ENCODE measurements at places on chromosomes 12 and 14. TPM values are rescaled to one million over a fixed set of nuclear protein-coding genes. Genes with fewer than 3 reads are reported as not detected.

DNA sequence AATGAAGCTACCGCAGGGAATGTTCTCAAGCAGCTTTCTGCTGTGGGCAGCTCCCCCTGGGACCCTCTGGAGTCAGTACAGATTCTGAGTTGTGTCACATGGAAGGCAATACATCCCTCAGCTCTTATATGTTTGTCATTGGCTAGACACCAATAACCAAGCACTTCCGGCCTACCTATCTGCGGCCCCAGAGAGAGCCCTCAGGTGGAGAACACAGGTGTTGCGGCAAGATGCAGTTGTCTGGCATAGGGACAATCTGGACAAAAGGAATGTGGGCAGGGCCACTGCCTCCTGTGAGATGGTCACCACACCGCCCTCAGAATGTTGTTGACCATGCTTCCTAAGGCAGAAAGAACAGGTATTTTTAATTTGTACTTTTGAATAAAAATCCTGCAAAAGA, 118.7 kb downstream of the BRMS1L start:
- no peak overlapping the region for H3K27ac ChIP-seq
- no peaks in the 10 kb centered on the region for H3K36me3 ChIP-seq
- H3K27me3 ChIP-seq, result no peaks in the 10 kb centered on the region
- no peak overlapping the region for H3K4me3 ChIP-seq

DNA sequence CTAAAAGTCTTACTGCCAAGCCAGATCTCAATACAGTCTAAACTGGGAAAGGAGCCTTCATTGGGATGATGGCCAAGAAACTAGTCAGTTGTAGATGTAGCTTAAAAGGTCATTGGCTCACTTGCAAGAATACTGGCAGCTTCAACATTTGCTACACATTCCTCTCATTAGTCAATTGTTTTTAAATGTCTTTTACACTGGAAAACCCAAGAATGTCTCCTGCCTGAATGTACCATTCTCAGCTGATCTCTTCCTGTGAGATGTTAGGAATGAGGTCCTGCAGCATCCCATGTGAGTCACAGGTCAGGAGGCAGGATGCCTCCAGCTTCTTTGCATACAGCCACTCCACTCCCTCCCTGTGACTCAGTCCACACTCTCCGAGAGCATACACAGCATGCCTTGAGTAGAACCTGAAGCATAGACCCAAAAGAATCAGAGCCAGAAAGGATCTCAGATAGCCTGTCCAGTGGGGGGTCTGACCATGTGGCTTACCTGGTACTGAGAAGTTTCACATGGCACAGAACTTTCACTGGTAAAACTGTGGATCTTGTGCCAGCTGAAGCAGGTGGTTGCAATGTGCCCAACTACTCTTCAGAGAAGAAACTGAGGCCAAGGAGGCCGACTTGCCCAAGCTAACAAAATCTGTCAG, 56.0 kb upstream of the HECTD1 start:
- H3K27ac ChIP-seq, result peak overlapping the region; percentile 83
- H3K36me3 ChIP-seq, result no peaks in the 10 kb centered on the region
- no peak overlapping the region for H3K4me3 ChIP-seq
- H3K27me3 ChIP-seq, result no peaks in the 10 kb centered on the region
- peak; percentile 97 for DNase-seq
- H3K4me1 ChIP-seq, result peaks cover 53% of the 10 kb centered on the region

Gene SLC6A13
- total RNA-seq, result not detected

Gene CPNE6
- not detected for total RNA-seq

DNA sequence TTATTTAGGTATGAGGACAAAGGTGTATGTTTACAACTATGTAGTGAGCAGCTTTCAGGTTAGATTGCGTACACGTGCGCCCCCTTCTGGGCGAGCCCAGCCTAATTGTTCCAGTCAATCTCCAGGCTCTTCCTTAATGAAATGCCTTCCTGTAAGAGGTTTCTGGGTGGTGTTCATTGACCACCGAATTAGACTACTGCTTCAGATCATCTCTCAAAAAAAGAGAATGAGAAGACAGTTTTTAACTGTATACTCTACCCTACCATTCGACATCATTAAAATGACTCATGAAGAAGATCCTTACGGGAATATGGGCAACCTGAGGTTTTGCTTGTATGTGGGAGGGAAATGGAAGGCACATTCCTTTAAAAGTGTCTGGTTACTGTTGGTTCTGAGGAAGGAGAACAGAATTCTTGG, 2.1 kb downstream of the LUM start:
- H3K27ac ChIP-seq, result no peak overlapping the region
- H3K4me3 ChIP-seq, result no peak overlapping the region
- peak; percentile 59 for DNase-seq
- H3K27me3 ChIP-seq, result no peaks in the 10 kb centered on the region

Gene COQ10A
- 6.5 TPM for total RNA-seq

- H3K4me3 ChIP-seq, result no peak overlapping the region
- H3K27ac ChIP-seq, result no peak overlapping the region
- no peak for DNase-seq
- H3K36me3 ChIP-seq, result no peaks in the 10 kb centered on the region
- no peaks in the 10 kb centered on the region for H3K4me1 ChIP-seq
- H3K27me3 ChIP-seq, result peaks cover 10% of the 10 kb centered on the region
Measured at GRCh38 chr12:125163148-125163547, 97.9 kb downstream of the AACS start.

GRCh38 chr14:71371711-71372396, 464.6 kb downstream of the PCNX1 start:
- no peak for DNase-seq
- peak overlapping the region; percentile 18 for H3K4me3 ChIP-seq
- peaks cover 33% of the 10 kb centered on the region for H3K4me1 ChIP-seq
- H3K27ac ChIP-seq, result peak overlapping the region; percentile 87

DNA sequence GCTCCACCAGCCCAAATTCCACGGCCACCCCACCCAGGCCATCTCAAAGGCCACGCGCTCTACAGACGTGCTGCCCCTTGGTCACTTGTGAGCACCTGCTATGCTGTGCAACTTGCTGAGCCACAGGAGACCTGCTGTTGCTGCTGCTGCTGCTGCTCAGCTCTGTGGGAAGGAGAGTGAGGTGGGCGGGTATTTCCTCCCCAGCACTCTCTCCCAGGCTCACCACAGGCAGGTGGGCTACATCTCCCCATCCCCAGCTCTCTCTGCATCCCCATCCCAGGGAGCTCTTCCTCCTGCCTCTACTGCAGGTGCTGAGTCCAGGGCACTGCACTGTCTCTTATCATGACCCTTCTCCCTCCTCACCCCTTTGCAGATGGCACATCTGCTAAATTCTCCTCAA, 306.9 kb downstream of the BCL11B start:
- H3K27ac ChIP-seq, result no peak overlapping the region
- no peaks in the 10 kb centered on the region for H3K36me3 ChIP-seq
- no peak for DNase-seq
- no peaks in the 10 kb centered on the region for H3K27me3 ChIP-seq
- H3K4me1 ChIP-seq, result no peaks in the 10 kb centered on the region

- H3K27me3 ChIP-seq, result no peaks in the 10 kb centered on the region
- H3K36me3 ChIP-seq, result no peaks in the 10 kb centered on the region
- DNase-seq, result no peak
- H3K27ac ChIP-seq, result no peak overlapping the region
Measured at GRCh38 chr12:69026336-69026735, 93.4 kb upstream of the CPM start.

DNA sequence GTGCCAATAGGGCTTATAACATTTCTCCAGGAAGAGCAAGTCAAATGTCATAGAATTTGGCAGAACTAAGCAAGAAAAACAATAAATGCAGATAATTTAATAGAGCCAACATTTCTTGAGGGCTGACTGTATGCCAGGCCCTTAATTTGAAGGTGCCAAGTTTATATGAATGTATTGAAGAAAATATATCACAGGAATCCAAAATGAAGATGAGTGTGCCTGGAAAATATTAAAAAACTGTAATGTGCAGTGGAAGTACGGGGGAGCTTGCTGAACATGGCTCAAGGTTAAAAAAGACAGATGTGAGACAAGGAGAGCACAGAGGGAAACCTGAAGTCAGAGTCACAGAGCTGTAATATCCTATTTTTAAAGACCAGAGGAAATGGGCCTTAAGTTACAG, 16.4 kb downstream of the NR1H4 start:
- no peak for DNase-seq
- H3K4me1 ChIP-seq, result no peaks in the 10 kb centered on the region
- H3K4me3 ChIP-seq, result no peak overlapping the region
- no peaks in the 10 kb centered on the region for H3K36me3 ChIP-seq
- no peak overlapping the region for H3K27ac ChIP-seq
- peaks cover 21% of the 10 kb centered on the region for H3K27me3 ChIP-seq

- H3K4me1 ChIP-seq, result peaks cover 16% of the 10 kb centered on the region
- no peaks in the 10 kb centered on the region for H3K27me3 ChIP-seq
- no peak overlapping the region for H3K4me3 ChIP-seq
- DNase-seq, result no peak
- H3K27ac ChIP-seq, result no peak overlapping the region
- H3K36me3 ChIP-seq, result no peaks in the 10 kb centered on the region
Measured at GRCh38 chr14:64089920-64090319, 204.3 kb downstream of the ESR2 start.

DNA sequence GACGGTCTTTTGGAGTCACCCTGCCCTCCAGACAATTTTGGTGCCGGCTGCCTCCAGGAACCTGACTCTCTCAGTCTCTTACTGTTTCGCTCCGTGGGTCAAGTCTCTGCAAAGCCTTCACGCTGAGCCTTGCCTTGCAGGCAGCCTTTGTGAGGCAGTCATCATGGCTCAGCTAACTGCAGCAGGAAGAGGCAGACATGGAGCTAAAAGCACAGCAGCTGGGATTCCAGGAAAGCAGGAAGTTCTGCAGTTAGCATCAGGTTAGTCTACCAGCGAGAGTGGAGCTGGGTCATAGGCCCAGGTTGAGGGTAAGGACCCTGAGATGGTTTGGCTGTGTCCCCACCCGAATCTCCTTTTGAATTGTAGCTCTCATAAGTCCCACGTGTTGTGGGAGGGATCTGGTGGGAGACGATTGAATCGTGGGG, 305.4 kb downstream of the PCNX1 start:
- no peaks in the 10 kb centered on the region for H3K27me3 ChIP-seq
- no peak overlapping the region for H3K27ac ChIP-seq
- no peak overlapping the region for H3K4me3 ChIP-seq
- DNase-seq, result no peak
- H3K4me1 ChIP-seq, result no peaks in the 10 kb centered on the region
- H3K36me3 ChIP-seq, result no peaks in the 10 kb centered on the region

Gene NRDE2
- total RNA-seq, result 6.5 TPM

DNA sequence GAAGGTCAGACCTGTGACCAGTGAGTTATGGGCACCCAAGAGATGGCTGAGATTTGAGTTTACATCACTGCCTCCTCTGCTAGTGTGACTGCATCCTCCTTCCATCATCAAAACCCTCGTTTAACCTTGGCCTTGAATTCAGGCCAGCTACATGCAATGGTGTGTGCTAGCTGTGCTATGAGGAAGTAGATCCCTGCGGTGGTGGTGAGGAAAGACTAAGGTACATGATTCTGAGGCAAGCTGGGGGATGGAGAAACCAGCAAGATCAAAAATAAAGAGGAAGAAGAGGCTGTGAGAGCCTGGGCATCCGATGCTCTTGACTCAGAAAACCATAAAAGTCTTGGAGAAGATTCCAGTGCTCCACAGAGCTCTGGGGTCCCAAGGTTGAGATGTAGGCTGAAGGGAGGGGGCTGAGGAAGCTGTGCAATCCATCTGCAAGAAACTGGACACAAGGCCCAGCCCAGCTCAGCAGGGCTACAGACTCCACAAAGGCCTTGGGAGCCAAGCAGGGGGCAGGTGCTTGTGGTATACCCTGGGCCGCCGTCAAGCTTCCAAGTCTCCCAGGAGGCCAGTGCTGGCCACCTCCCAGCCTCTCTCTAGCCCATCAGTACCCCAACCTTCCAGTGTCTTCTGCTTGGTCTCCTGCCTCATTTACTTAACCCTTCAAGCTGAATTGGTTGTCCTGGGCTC, 774.8 kb downstream of the VRK1 start:
- no peak overlapping the region for H3K4me3 ChIP-seq
- no peaks in the 10 kb centered on the region for H3K36me3 ChIP-seq
- DNase-seq, result no peak
- no peak overlapping the region for H3K27ac ChIP-seq
- no peaks in the 10 kb centered on the region for H3K4me1 ChIP-seq

- no peak overlapping the region for H3K27ac ChIP-seq
- H3K27me3 ChIP-seq, result peaks cover 51% of the 10 kb centered on the region
- H3K4me1 ChIP-seq, result no peaks in the 10 kb centered on the region
- no peak for DNase-seq
Measured at GRCh38 chr12:117388951-117389446, 27.6 kb upstream of the NOS1 start.

Gene PTPN21
- 4.0 TPM for total RNA-seq

Gene P2RX2
- not detected for total RNA-seq

- DNase-seq, result no peak
- H3K27me3 ChIP-seq, result peaks cover 7% of the 10 kb centered on the region
- no peaks in the 10 kb centered on the region for H3K4me1 ChIP-seq
- no peaks in the 10 kb centered on the region for H3K36me3 ChIP-seq
- H3K27ac ChIP-seq, result no peak overlapping the region
- H3K4me3 ChIP-seq, result no peak overlapping the region
Measured at GRCh38 chr12:127670796-127671195, 596.2 kb upstream of the TMEM132C start.

Gene TMEM233
- not detected for total RNA-seq

- H3K27ac ChIP-seq, result no peak overlapping the region
- no peak for DNase-seq
- H3K4me1 ChIP-seq, result no peaks in the 10 kb centered on the region
- no peaks in the 10 kb centered on the region for H3K27me3 ChIP-seq
- H3K4me3 ChIP-seq, result no peak overlapping the region
- H3K36me3 ChIP-seq, result no peaks in the 10 kb centered on the region
Measured at GRCh38 chr14:44379292-44379977, 127.6 kb downstream of the FSCB start.

Gene FGF23
- total RNA-seq, result not detected

- H3K4me1 ChIP-seq, result no peaks in the 10 kb centered on the region
- DNase-seq, result no peak
- H3K4me3 ChIP-seq, result no peak overlapping the region
- no peaks in the 10 kb centered on the region for H3K27me3 ChIP-seq
- H3K36me3 ChIP-seq, result no peaks in the 10 kb centered on the region
- H3K27ac ChIP-seq, result no peak overlapping the region
Measured at GRCh38 chr12:19893514-19893913, 454.2 kb downstream of the AEBP2 start.

DNA sequence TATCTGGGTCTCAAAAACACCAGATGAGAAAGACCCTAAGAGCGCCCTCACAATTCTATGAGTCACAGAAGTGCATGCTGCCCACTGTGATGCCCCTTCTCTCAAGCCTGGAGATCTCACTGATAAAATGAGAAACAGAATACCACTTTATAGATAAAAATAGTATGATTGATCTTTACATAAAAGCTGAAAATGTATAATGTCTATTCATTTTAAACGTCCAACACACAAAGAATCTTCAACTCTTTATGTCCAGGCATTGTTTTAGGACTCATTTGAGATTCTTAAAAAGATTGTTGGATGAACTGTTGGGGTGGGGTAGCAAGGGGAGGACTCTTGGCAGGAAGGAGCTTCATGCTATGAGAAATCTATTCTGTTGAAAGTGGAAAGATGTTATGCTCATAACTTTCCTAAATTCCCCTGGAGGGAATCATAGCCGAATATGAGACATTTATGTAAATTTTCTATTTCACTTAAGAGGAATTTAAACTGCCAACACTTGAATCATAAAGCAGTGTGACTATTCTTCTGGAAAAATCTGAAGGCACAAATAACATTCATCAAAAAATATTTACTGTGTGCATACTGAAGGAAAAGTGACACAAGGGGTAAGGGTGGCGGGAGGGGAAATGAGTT, 174.6 kb downstream of the STXBP6 start:
- H3K4me3 ChIP-seq, result no peak overlapping the region
- H3K36me3 ChIP-seq, result no peaks in the 10 kb centered on the region
- no peaks in the 10 kb centered on the region for H3K4me1 ChIP-seq
- no peak overlapping the region for H3K27ac ChIP-seq
- no peak for DNase-seq
